ENCODE measurements at places on chromosomes 5 and 9.

GRCh38 chr9:70405808-70406433, 8.5 kb downstream of the KLF9 start:
- no peak for DNase-seq

GRCh38 chr5:32664523-32664922, 46.6 kb upstream of the NPR3 start:
- DNase-seq: no peak

GRCh38 chr9:5429873-5430564, 7.7 kb downstream of the PLGRKT start:
- DNase-seq: no peak

GRCh38 chr9:35026671-35027070, 37.1 kb downstream of the DNAJB5 start:
- DNase-seq: no peak

GRCh38 chr9:131545003-131545785, at the start of gene PRRT1B:
Gene PRRT1B, plus strand, starts transcription at chr9:131545523. Its CDS starts 93 bp downstream, at chr9:131545616.
- no peak for DNase-seq

DNA sequence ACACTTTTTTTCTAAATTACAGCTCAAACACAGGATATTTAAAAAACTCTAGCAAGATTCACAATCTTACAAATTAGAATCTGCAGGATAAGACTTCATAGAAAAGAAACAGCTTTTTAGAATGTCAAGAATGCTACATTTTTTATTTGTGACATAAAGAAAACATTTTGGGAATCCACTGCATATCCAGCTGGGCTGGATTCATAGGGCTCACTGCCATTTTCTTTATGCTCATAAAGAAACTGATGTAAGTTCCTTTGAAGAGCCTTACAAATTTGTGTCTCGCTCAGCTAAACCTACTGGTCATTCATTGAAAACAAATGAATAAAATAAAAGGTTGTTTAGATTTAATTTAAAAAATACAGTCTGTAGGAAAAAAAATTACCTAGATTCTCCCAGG, 332.3 kb downstream of the TRPM3 start:
- DNase-seq: no peak

- DNase-seq: no peak
These were observed 215.4 kb downstream of the SLF1 start for GRCh38 chr5:94833851-94834250.

GRCh38 chr5:62795926-62796325, 217.3 kb downstream of the LRRC70 start:
- no peak for DNase-seq

DNA sequence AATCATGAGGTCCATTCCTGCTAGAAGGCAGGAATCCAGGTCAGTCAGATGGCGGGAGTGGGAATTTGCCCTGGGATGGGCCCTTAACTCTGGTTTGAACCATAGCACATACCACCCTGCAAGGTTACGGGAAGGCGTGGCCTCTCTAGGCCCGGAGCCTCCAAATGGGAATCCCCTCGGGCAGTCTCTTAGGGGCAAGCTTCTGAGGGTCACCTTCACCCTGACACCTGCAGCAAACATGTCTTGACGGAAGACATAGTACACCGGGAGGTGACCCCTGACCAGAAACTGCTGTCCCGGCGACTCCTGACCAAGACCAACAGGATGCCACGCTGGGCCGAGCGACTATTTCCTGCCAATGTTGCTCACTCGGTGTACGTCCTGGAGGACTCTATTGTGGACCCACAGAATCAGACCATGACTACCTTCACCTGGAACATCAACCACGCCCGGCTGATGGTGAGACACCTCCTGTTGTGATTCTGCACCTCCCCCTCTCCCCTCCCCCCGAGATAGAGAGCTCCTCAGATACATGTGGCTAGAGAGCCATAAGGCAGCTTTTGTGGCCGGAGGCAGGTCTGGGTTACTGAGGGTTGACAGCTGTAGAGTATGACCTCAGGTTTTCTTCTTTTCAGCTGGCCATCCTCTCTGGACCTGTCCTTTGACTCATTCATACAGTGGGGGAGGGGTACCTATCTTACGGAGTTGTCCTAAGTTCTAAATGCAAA, 957 bp downstream of the PRELID1 start:
- no peak for DNase-seq

DNA sequence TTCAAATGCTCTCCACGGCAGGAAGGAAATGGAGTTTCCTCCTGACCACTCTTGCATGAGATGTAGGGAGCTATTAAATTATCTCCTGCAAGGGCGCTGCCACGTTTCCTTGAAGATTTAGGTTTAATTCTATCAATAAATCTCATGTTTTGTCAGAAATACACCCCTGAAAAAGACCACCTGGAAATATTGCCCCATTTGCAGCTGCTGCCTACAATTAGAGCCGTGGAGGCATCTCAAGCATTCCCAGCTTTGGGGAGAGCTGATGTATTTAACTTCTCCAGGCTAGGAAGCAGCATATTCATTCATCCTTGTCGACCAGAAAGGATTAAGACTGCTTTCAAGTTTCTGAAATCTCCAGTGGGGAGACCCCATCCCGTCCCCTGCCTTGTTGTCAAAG, 40.5 kb downstream of the CCNJL start:
- DNase-seq: no peak

DNA sequence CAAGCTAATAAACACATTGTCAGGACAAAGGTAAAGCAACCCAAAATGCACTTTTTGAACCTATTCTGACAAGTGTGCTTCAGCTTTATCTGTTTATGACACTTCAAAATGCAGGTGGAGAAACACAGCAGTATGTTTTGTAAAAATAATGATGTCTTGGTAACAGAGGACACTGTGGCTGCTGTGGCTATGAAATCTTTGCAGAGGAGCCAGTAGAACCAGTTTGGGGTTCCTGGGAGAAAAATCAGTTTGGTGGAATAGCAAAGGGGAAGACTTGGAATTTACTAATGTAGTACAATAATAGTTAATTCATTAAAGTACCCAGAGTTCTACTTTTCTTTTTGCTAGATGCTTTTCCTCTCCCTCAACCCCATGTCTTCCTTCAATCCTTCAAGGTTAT, 40.6 kb downstream of the SIL1 start:
- no peak for DNase-seq

- DNase-seq: no peak
These were observed 89.8 kb downstream of the NUDT12 start for GRCh38 chr5:103472830-103473229.

GRCh38 chr5:170614720-170615119, 110.9 kb downstream of the KCNIP1 start:
- no peak for DNase-seq

DNA sequence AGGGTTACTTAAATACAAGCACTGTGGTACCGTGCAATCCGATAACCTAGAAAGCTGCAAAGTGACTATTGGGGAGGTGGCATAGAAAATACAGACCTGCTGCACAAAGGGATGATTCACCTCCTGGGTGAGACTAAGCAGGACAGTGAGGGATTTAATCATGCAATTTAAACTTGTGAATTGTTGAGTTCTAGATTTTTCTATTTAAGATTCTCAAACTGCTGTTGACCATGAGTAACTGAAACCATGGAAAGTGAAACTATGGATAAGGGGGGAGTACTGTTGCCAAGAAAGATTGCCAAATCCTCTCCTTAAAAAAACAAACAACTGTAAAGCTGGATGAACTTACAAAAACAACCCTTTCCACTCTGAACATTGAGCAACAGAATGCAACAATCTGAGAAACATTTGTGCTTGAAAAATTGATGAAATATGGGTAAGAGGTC, 61.5 kb upstream of the NUDT12 start:
- no peak for DNase-seq

- DNase-seq: no peak
These were observed 12.8 kb upstream of the TSSK1B start for GRCh38 chr5:113447498-113448050.

DNA sequence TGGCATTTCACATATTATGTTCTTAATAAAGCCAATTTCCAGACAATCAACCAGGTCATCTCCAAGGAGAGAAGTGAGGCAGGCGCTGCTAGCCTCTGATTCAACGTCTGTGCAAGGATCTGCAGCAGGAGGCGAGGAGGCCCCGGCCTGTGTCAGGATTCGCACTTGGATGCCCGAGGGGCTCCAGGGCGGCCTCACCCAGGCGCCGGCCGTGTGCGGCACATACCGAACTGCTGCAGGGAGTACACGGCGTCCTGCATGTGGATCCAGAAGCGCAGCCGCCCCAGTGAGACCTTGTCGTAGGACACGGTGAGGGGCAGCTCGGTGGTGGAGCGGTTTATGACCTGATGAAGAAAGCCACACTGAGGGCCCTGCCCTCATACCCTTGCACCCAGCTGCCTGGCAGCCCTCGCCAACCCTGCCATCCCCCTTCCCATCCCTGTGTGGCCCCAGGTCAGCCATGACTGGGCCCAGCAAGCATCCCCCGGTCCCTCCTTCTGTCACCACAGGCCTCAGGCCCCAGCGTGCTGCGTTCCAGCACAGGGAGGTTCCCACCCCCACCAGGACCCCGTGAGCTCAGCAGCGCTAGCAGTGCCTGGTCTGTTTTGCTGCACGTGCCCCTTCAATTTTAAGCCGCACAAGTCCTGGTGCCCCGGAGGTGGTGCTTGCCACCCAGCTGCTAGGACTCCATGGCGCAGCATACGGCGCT, 9.9 kb downstream of the CLPTM1L start:
- DNase-seq: no peak

DNA sequence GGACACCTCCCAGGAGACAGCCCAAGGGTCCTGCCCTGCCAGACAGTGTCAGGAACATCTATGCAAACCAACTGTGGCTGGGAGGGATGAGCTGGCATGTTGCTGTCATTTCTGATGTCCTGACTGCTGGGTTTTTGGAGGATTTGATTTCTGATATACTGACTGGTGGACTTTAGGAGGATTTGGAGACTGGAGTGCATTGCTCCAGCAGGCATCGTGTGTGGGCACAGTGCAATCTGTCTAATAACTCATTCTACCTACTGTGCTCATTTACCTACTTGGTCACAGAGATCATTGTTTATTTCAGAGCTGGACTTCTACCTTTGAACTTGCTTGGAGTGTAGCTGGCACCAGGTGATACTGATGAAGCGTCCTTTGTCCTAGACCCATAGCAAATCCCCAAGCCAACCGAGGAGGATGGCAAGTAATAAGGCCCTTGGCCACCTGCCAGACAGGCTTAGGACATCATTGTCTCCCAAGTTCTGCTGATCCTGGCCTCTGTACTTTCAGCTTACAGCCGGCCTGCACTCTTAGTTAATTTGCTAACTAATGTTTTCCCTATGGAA, 124.3 kb upstream of the ICE1 start:
- no peak for DNase-seq

DNA sequence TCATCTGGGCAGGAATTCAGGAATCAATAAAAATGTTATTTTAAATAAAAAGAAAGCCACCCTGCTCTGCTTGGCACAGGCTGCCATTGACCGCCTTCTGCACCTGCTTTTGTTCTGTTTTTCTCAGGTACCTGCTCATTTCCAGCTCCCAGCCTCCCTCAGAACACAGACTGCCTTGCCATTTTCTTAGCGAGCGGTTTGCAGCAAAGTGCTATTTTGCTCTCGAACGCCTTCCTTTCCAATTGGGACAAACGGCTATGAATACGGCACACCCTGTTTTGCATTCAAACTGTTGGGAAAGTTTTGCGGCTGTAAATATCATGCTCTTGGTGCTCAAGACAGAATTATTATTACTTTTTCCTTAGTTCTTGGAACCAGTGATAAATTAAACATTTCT, 25.1 kb upstream of the FCN1 start:
- no peak for DNase-seq

- no peak for DNase-seq
These were observed 260.3 kb upstream of the RPS23 start for GRCh38 chr5:82538339-82539034.

DNA sequence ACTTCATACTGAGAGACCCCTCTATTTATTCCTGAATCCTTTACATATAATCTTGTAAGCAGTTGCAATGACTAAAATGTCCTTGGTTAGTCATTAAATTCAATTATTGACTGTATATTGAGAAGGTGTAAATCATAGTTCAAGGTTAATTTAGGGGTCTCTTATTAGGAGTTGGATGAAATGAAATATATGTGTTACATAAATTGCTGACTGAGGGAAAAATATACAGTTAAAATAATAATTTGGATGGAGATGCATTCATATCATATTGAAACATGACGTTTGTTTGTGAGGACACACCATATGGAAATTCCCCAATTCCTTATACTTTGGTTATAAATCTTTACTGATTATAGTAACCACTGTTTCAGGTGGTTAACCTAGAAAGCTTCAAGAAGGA, 430.6 kb downstream of the PDE4D start:
- DNase-seq: no peak

GRCh38 chr5:113273948-113274347, 160.8 kb downstream of the TSSK1B start:
- DNase-seq: no peak

- no peak for DNase-seq
These were observed 128.1 kb downstream of the FBXO38 start for GRCh38 chr5:148511810-148512347.

DNA sequence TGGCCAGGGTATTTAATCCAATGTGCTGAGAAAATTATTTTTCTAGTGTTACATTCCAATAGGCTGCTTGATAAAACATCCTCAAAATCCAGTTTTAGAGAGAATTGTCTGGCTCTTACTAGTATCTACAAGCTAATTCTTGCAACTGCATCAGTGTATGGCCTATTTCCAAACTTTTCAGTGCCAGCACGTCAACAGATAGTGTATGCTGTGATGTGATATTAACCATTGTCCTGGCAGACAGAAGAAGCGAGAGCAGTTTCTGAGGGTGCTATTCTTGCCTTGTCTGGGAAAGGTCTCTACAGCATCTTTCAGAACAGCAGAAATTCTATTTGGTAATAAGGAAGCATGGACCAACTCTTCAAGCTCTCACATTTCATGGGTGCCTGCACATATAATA, 174.2 kb upstream of the CDH12 start:
- no peak for DNase-seq

- no peak for DNase-seq
These were observed 86.3 kb downstream of the S1PR3 start for GRCh38 chr9:89077519-89077918.

DNA sequence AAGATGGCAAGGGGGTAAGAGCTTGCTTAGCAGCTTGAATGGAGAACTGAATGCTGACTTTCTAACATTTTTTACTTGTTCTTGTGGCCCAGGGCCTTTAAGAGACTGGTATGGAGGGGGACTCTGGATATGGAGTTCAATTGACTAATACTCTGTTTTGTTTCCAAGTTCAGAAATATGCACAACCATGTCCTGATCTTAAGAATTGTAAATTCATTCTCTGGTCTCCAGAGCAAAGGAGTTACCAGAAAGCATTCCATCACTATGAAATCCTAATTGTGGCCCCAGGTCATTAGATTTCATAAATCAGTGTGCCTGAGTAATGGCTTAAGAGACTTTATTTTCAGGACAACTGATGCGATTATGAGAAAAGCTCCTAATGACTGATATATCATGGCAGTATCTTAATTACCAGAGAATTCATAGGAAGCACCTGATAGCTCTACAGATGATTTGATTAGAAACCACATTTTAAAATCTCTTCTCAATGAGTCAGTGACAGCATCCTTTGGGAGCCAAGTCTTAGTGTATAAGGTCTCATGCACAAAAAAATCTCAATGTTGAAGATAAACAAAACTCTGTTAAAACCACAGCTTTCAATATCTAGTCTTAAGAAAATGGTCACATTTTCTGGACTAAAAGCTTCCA, 613.6 kb upstream of the KLF4 start:
- no peak for DNase-seq

Data from stimulated activated CD8-positive, alpha-beta memory T cell treated with anti-CD3 and anti-CD28 coated beads, Interleukin-2, amount 100 ng/mL, for 48 hours (primary cell).